ENCODE measurements at places on chromosomes 2 and 18.

- DNase-seq = no peak
Observed at GRCh38 chr2:10668402-10669012, 21.3 kb downstream of the NOL10 start.

GRCh38 chr2:161036926-161037325, 123.3 kb upstream of the TANK start:
- DNase-seq = no peak

GRCh38 chr18:13558124-13558523, 168.2 kb downstream of the FAM210A start:
- peak; percentile 24 for DNase-seq

DNA sequence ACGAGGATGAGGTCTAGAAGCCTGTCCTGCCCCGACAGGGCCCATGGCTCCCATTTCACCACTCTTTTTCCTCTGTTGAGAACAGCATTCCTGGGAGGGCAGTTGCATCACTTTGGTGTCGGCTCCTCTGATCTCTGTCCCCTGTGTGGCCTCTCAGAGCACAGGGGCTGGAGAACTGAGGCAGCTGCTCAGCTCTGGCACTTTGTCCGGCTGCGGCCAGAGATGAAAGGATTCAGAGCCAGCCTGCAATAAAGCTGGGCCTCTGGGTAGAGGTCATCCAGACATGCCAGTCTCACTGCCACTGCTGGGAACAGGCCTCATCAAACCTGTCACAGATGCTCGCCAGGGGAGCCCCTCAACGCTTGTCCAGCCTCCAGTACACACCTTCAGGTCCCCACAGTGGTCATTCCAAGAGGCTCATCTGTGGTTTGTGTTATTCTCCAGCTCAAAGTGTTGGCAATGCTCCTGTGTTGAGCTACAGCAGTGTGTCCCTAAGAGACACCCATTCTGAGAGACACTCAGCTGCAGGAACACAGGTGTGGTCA, 13.1 kb upstream of the ROCK2 start:
- DNase-seq = no peak

GRCh38 chr2:62410015-62410453, 96.0 kb downstream of the TMEM17 start:
- DNase-seq = no peak

- no peak for DNase-seq
Observed at GRCh38 chr2:240229603-240230235, 89.3 kb upstream of the OTOS start.

DNA sequence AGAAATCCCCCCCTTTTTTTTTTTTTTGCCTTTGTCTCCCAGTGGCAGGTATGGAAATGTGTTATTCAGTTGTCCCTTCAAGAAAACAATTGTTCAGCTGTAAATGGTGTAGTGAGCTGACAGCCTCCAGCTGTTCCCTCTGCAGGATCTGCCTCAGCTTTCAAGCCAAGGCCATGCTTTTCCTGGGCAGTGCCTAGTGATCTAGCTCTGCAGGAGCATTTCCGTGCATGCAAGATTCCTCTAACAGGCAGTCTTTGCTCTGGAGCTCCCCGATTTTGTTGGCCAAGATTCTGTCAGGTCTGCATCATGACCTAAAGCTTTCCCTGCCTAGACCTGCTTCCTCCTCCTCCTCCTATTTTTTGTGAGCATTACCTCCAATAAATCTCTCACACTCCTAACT, 300.7 kb upstream of the UBE2E3 start:
- no peak for DNase-seq

DNA sequence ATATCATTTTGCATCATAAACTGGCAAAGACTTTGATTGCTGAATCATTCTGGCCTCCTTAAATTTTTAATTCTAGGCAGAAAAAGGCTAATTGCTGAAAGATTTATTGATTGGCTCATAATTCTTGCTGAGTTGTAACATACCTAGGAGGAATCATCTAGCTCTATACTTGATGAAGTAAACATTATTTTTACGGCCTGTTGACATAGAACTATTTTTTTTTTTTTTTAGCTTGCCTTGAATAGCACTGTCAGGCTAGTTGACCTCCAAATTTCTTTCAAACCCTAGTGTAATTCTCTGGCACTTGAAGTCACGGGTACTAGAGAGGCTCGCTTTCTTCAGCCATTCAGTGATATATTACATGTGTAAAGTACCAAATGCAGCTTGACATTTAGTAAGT, 2.8 kb downstream of the SERPINB12 start:
- DNase-seq = no peak

DNA sequence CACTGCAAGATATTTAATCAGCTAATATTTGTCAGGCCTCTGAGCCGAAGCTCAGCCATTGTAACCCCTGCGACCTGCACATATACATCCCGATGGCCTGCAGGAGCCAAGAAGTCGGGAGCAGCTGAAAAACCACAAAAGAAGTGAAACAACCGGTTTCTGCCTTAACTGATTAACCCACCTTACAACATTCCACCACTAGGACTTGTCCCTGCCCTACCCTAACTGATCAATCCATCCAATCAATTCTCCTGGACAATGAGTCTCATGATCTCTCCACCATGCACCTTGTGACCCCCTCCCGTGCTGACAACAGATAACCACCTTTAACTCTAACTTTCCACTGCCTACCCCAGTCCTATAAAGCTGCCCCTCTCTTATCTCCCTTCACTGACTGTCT, 945.4 kb upstream of the GYPC start:
- no peak for DNase-seq

DNA sequence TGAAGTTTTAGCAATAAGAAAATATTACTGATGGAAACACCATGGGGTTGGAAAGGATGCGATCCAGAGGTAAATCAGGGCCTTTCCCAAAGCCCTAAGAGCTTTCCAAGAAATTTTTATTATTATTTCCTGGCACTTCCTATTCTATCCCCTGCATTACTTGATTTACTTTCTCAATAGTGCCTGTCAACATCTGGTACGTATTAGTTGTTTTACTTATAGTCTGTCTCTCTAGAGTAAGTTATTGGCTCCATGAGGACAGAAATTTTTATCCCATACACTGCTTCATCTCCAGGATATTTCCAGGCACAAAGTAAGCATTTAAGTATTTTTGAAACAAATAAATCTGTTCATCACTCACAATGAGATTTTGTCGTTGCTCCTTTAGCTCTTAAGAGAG, 18.1 kb downstream of the PPP4R1 start:
- DNase-seq = no peak

DNA sequence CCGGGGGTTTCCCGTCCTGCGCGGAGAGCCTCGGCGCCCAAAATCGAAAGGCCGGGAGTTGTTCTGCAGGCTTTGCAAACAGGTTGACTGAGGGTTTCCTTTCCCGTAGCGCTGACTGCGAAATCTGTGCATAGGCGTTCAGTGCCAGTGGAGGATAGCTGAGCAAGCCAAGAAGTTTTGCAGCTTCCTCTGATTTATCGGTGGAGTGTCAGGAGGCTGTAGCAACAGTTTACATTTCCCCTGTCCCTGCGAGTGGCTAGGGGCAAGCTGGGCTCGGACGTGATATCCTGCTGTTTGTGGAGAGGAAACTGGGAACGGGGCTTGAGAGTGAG, 694 bp downstream of the THSD7B start:
- DNase-seq = no peak

DNA sequence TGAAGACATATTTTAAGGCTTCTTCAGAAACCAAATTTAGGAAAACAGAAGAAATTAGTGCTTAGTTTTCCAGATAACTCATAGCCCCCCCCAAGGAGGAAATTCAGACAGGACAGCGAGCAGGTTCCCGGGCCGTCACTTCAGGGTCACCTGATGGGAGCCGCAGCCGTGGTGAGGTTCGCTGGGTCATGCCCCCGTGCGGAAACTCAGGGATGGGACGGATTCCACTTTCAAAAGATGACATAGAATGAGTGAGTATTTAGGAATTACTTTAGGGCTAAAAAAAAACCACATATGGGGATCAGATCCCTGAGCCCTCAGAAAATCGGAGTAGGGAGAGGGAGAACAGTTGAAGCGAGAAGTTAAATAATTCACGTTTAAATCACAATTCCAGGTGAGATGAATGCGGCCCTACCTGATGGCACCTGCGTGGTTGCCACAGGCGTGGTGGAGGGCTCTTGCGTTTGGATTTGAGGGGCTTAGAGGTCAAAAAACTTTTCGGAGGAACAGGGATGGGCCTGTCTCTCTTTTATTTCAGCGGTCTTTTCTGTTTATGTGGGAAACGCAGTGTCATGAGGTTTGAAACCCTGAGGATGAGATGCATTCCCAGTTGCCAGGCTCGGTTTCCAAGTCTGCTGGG, 114.4 kb downstream of the NFATC1 start:
- DNase-seq = no peak
